ENCODE measurements at places on chromosomes 5 and 9. TPM values are rescaled to one million over a fixed set of nuclear protein-coding genes. Genes with fewer than 3 reads are reported as not detected.

The CAMSAP1 gene
- polyA plus RNA-seq, result 14.9 TPM

The SDHA gene
- 106 TPM for polyA plus RNA-seq

The PLCXD3 gene
- polyA plus RNA-seq, result 2.5 TPM

The TAF11L5 gene
- polyA plus RNA-seq, result not detected

DNA sequence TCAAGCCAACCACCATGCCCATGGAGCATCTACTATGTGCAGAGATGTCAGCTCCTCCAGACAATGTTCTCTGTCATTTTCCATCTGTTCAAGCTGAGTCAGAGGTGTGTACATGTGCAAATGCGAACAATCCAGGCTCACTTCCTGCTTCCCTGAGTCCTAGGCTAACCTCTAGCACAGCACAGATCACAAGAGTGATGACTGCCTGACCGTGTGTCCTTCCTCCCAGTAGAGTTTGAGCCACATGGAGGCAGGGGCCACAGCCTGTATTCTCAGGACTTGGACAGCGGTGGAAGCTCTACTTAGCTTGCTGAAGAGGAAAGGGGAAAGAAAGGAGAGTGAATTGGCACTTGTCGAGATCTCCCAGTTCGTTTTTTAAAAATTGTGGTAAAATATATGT, 87.2 kb downstream of the KCNIP1 start:
- no peak for DNase-seq

- no peak for DNase-seq
Measured at GRCh38 chr9:69744688-69745380, 15.0 kb downstream of the PTAR1 start.

- DNase-seq, result no peak
Measured at GRCh38 chr5:178398901-178399700, 166.5 kb upstream of the PHYKPL start.

- no peak for DNase-seq
Measured at GRCh38 chr9:36679710-36680109, 107.0 kb downstream of the MELK start.

GRCh38 chr5:19978476-19978875, 9.5 kb downstream of the CDH18 start:
- DNase-seq, result no peak

GRCh38 chr5:135033901-135034235, at the start of gene PITX1:
Gene PITX1 (minus strand): TSS chr5:135034228. CDS start chr5:135033881, 347 bp downstream.
- DNase-seq, result no peak

DNA sequence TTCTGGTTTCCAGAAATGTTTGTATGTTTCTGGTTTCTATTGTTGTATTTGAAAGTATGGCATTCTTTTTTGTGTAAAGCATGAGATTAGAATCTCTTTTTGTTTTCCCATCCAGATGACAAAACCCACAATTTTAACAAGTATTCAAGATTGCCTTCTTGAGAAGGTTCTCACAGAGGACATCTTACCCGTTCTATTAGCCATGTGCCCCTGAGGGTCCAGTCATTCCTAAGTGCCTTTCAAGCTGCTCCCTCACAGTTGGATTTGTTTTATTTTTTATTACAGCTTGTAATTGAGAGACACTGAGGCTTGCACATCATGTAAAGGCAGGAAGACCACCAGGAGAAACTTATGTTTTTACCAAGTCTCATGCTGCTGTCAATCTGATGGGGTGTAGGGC, 19.3 kb upstream of the LOX start:
- DNase-seq, result no peak
